ENCODE measurements at places on chromosomes 2 and 18.

DNA sequence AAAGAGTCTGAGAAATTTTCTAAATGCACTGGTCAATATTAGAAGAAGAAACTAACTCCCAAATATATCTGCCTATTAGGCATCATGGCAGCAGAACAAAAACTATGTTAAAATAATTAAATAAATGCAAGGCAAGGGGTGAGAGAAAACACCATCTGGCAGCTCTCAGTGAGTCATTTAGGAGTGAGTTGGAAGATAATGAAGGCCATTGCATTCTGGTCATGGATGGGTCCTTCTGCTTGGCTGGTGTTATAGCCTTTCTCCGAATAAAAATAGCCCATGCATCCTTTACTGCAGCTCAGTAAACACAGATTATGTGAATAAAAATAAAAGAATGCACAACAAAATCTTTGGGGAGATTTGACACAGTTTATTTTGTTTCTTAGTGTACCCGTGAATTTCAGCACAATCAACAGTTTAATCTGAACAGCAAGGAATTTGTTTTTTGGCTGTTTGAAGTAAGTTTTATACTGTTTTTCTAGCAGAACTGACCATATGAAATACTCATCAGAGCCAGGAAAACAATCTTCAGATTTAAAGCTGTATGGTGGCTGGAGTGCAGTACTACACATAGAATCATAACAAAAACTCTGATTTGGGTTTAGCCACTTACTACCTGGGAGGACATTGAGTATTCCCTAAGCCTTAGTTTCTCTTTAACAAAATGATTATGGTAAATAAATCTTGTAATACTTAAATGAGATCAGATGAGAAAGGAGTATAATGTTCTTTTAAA, 225.1 kb upstream of the ITGA4 start:
- DNase-seq = no peak

- peak; percentile 41 for DNase-seq
These were observed 11.3 kb downstream of the IL1RN start for GRCh38 chr2:113138428-113139322.

DNA sequence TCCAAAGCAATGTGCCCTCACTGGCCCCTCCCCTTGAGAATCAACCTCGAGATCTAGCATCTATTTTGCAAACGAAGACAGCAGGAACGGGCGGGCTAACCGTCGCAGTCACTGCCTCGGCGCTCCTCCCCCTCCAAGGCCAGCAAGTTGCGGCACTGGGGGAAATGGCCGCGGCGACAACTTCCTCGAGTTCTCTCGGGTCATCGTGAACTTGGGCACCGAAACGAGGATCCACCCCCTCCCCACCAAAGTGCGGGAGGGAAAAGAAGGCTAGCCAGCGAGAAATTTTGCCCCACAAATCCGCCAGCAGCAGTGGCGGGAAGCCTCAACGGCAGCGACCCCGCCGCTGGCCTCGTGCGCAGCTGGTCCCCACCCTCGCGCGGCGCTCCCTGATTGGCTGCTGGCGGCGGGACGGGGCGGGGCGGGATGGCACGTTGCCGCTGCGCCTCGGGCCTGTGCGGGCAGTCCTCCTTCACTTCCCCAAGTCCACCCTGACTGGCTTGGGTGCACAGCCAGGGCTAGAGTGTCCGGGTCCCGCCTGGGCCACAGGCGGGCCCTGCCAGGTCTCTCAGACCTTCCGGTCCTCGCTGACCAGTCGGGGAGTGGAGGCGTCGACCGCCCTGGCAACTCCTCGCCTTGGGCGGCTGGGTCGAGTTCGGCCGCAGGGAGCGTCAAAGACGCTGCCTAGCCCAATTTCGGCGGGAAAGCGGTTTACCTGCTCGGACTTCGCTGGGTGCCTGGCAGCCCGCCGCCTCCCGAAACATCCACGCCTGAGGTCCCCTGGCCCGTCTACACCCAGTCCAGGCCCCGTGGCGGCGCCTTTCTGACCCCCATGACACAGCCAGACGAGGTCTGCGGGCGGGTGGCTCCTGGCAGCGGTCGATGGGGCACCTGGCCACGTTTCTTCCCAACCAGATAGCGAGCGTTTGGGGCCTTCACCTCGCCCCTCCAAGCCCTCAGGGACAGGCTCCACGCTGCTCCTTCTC, at the start of gene BOLL:
BOLL (minus strand) TSS at position 364 of the 986 bp plus-strand sequence. CDS start 3,469 bp downstream, outside the sequence.
- no peak for DNase-seq

- DNase-seq = no peak
These were observed 160.9 kb upstream of the CCDC150 start for GRCh38 chr2:196478588-196478987.

DNA sequence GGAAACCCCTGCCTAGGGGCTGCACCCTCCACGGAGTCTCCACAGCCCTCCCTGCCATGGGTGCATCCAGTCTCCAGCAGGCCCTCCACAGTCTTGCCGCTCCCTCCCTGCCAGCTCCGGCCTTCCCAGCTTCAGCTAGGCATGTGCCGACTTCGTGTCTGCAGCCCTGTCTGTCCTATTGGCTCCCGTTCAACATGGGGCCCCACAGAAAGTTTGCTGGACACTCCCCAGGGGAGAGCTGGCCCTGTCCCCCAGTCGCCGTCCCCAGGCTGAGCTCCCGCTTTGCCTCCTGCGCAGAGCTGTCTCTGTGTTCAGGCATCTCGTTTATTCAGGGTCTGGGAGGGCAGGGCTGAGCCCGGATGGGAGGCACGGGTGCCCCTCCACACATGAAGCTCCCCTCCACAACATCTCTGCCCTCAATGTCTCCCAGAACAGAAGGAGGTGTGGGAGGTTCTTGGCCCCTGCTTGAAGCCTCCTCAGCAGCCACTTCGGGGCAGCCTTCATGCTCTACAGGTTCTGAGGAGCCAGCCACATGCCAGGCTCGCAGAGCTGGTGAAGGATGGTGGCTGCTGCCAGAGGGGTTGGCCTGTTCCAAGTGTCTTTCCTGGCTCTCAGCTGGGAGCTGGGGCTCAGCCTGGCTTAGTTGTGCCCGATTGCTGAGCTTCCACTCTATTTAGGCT, 120.1 kb upstream of the PXDN start:
- DNase-seq = no peak

DNA sequence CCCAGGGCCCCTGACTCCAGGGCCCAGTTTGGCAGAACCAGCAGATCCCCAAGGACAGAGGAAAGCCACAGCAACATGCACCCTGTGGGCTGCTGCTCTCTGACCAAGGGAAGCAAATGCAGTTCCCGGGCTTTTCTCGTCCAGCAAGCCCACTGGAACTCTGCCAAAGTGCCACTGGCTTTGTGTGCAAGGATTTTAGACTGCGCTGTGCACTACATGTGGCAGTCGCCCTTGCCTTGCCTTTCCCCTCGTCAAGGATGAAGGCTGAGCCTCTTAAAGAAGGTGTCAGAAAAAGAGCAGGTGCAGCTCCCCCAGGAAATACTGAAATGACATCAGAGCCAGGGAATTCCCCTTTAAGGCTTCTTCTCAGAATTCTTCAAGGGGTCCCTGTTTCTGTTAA, 199.2 kb downstream of the TFCP2L1 start:
- DNase-seq = no peak

DNA sequence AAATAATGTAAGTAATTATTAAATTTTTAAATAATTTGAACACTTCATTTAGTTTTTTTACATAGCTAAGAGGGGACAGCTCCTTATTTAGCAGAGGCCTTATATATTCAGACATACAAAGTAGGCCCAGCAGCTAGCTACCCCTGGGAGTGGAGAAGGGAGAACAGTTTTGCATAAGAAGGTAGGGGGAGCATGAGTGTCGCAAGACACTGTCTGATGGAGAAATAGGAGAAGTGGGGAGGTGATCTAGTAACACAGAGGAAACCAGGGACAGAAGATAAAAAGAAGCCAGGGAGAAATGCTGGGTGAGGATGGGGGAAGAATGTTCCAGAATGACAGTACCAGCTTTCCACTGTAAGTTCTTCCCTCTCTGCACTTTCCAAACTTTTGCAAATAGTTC, 16.0 kb upstream of the RGPD4 start:
- no peak for DNase-seq

- DNase-seq = no peak
These were observed 118.9 kb upstream of the CTNNA2 start for GRCh38 chr2:79393806-79394484.

GRCh38 chr2:190098851-190099250, 36.3 kb upstream of the MSTN start:
- DNase-seq = no peak

- no peak for DNase-seq
These were observed 47.1 kb downstream of the ZNF532 start for GRCh38 chr18:58911766-58912165.

GRCh38 chr2:236689393-236689700, 119.7 kb downstream of the ACKR3 start:
- no peak for DNase-seq

DNA sequence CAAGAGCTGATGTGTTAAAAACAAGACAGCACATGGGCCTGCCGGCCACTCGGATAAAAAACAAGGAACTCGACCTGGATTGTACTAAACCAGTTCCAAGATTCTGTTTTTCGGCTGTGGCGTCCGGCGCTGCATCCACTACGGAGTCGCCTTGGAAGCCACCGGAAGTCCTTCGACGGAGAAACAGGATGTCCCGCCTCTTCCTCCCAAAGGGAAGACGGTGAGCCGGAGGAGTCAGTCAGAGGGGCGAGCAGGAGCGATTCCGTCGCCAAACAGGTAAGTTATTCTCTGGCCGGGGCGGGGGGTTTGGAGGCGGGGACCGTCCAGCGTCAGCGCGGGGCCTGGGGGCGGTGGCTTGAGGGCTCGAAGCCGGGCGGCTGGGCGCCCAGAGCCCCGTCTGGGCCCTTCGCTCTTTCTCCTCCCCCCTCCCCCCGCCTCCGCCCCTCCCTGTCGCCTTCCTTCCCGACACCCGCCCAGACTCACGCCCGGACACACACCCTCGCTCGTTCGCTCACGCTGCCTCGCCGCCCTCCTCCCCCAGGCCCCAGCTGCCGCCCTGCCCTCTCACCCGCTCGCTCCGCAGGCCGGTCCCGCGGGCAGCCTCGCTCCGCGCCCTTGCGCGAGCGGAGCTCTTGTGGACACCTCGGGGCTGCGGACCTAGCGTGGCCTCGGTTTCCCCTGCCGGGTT, at the start of gene ZNF407:
ZNF407 (plus strand) TSS at position 209 of the 688 bp plus-strand sequence. CDS start 33,150 bp downstream, outside the sequence.
- DNase-seq = peak; percentile 77

DNA sequence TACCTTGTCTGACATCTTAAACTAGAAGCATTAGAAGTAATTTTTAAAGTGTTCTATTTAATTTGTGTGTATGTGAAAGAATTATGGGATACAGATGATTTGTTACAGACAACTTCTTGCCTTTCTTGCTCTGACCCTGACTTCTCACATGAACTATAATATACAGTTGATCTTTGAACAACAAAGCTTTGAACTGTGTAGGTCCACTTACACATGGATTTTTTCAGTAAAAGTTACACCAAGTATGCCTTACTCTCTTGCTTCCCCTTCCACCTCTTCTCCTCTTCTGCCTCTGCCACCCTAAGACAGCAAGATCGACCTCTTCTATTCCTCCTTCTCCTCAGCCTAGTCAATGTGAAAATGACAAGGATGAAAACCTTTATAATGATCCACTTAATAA, 42.2 kb downstream of the SLC40A1 start:
- no peak for DNase-seq

GRCh38 chr2:19988600-19988999, 1.3 kb downstream of the WDR35 start:
- DNase-seq = no peak

DNA sequence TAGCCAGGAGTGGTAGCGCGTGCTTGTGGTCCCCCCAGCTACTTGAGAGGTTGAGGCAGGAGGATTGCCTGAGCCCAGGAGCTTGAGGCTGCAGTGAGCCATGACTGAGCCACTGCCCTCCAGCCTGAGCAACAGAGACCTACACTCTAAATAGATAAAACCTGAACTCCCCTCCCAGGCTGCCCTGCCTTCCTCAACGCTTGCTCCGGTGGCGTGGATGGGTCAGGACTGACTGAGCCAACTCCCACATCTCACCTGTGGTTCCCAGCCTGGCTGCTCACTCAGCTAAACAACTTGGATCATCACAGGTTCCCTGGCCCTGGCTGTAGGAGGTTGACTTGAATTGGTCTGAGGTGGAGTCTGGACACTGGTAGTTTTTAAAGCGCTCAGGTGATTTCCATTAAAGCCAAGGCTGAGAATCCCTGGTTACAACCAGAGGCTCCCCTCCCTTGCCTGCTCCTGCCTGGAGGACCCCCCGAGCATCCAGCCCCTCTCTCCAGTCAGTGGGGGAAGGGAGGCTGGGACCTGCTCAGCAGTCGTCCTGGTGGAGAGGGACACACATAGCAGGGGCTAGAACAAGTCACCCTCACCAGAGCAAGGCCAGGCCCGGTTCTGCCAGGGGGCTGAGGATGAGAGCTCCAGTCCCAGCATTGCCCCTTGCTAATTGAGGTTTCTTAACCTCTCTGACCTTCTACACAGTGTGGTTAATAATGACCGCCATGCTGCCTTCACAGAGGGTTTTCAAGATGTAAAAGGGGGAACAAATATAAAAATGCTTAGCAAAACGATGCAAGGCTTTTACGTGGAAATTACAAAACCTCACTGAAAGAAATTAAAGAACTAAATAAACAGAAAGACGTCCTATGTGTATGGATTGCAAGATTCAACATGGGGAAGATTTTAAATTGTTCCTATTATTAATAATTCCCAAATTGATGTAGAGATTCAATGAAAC, 46.9 kb upstream of the TAF1B start:
- no peak for DNase-seq
